ENCODE measurements at places on chromosomes 5 and 9.
A peak's percentile ranks its signal among the peaks of the same experiment; 100 is the strongest.

GRCh38 chr9:117135501-117136098 is 279.3 kb downstream of the ASTN2 start:
- no peaks in the 10 kb centered on the region for H3K4me1 ChIP-seq
- H3K36me3 ChIP-seq: no peaks in the 10 kb centered on the region
- no peak overlapping the region for H3K4me3 ChIP-seq
- no peak overlapping the region for H3K27ac ChIP-seq

DNA sequence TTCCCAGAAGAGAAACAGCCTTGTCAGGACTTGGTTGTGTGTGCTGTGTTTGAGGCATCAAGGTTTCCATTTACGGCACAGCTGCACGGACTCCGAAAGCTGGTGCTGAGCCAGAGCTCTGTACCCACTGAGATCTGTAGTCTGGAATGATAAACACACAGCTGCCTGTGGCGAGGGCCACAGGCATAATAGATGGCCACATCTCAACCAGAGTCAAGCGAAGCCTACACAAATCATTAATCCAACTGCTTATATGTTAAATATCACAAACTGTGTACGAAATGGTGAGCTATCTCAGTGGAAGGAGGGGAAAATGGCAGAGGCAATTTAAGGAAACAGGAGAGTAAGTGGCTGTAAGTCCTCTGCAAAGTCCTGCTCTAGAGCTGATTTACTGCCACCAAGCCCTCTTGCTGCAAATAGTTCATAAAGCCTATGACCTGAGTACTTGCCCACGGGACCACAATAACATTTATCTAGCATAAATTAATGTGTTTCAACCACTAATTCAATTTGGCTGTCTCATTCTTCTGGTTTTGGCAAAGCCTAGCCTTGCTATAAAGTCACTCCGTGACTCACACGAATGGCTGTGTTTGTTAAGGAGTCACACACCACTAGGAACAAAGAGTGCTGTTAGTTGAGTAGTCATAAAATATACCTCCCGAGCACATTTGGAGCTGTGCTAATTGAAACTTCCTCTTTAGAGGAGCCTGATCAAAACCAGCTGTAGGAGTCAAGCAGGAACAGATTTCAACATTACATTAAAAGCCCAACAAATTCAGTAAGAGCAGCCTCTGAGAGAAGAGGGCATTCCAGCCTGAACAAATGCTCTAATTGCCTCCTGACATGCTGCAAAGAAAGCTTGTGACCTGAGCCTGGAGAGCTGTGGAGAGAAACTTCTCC is 738.6 kb upstream of the ZNF608 start:
- no peaks in the 10 kb centered on the region for H3K36me3 ChIP-seq
- H3K27ac ChIP-seq: no peak overlapping the region
- no peak overlapping the region for H3K4me3 ChIP-seq
- DNase-seq: no peak
- H3K27me3 ChIP-seq: no peaks in the 10 kb centered on the region

DNA sequence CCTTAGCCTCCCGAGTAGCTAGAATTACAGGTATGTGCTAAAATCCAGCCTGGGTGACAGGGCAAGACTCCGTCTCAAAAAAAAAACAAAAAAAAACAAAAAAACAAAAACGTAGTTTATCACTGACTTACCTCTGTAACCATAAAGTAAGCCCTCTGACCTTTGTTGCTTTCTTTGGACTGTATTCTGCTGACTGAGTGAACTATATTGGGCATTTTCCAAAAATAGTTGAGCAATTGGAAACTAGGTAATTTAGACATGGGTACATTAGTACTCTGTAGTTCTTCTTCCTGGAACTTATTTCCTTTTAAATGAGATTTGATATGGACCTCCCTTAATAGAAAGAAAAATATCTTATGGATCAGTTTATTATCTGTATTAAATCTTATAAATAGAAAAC is 66.6 kb downstream of the ANKHD1 start:
- H3K36me3 ChIP-seq: peaks cover 74% of the 10 kb centered on the region
- peaks cover 5% of the 10 kb centered on the region for H3K4me1 ChIP-seq
- H3K27me3 ChIP-seq: no peaks in the 10 kb centered on the region
- no peak for DNase-seq
- no peak overlapping the region for H3K27ac ChIP-seq
- H3K4me3 ChIP-seq: no peak overlapping the region

DNA sequence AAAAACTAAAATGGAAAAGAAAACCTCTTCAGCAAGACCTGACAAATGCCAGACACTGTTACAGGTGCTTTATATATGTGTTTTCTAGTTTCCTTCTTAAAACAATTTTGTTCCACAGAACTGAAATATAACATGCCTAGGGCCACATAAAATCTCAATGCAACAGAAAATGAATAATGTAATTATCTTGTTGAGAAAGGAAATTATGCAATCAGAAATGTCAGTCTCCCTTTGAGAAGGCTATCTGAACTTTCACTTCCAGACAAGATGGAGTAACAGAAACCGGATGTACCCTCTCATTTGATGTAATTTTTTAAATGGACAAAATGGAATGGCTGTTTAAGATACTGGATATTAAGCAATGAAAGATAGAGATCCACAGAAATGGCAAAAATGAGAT is 79.2 kb downstream of the AGTPBP1 start:
- no peak overlapping the region for H3K27ac ChIP-seq
- no peak for DNase-seq
- H3K27me3 ChIP-seq: no peaks in the 10 kb centered on the region

GRCh38 chr5:132414634-132415378 is 45.3 kb downstream of the SLC22A5 start:
- no peak for DNase-seq
- no peaks in the 10 kb centered on the region for H3K27me3 ChIP-seq
- H3K4me1 ChIP-seq: peaks cover 77% of the 10 kb centered on the region
- peak overlapping the region; percentile 96 for H3K27ac ChIP-seq
- H3K36me3 ChIP-seq: peaks cover 46% of the 10 kb centered on the region
- H3K4me3 ChIP-seq: peak overlapping the region; percentile 91

GRCh38 chr5:135589152-135589551 is 10.4 kb upstream of the CXCL14 start:
- H3K4me1 ChIP-seq: no peaks in the 10 kb centered on the region
- no peaks in the 10 kb centered on the region for H3K36me3 ChIP-seq
- no peak overlapping the region for H3K4me3 ChIP-seq
- peaks cover 27% of the 10 kb centered on the region for H3K27me3 ChIP-seq
- H3K27ac ChIP-seq: no peak overlapping the region

DNA sequence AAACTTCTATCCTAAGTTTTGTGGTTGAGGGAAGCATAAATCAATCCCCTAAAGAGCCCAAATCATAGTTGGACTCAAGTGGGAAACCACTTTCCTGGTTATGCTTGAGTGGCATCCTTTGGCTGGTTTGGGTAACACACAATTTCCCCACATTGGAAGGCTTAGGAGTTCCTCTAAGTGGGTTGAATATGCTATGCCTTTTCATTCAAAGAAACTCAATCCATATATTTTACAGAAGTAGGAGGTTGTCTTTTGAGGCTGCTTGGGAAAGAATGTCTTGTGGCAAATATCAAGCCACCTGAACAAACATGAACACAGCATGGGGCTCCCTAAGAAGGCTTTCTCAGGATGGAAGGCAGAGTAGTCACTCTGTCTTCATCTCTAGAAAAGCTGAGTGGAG is 121.1 kb downstream of the SPATA31D1 start:
- no peaks in the 10 kb centered on the region for H3K27me3 ChIP-seq
- no peaks in the 10 kb centered on the region for H3K36me3 ChIP-seq
- DNase-seq: no peak
- no peak overlapping the region for H3K4me3 ChIP-seq
- no peaks in the 10 kb centered on the region for H3K4me1 ChIP-seq

All from effector memory CD8-positive, alpha-beta T cell (primary cell).